ENCODE measurements at places on chromosomes 3 and 15. TPM values are rescaled to one million over a fixed set of nuclear protein-coding genes. Genes with fewer than 3 reads are reported as not detected.

Gene P2RY13
- 1.2 TPM for total RNA-seq

Gene TUSC7
- not detected for total RNA-seq

Gene CCK
- total RNA-seq, result not detected

Gene ABI3BP
- 88.9 TPM for total RNA-seq

Gene ZNF80
- not detected for total RNA-seq

Gene ACAN
- 12.6 TPM for total RNA-seq

Gene CDHR4
- total RNA-seq, result not detected

Gene ERICH6
- not detected for total RNA-seq

Gene CCR1
- 1.2 TPM for total RNA-seq

Gene VGLL4
- total RNA-seq, result 75.6 TPM

All from tongue (tissue), 3 donors.